CD8-positive, alpha-beta memory T cell (primary cell): ENCODE measurements at places on chromosomes 4 and X. TPM values are rescaled to one million over a fixed set of nuclear protein-coding genes. Genes with fewer than 3 reads are reported as not detected.

Gene CYLC1
- not detected for total RNA-seq

GRCh38 chr4:10730590-10730989, 46.0 kb upstream of the CLNK start:
- DNase-seq: no peak

DNA sequence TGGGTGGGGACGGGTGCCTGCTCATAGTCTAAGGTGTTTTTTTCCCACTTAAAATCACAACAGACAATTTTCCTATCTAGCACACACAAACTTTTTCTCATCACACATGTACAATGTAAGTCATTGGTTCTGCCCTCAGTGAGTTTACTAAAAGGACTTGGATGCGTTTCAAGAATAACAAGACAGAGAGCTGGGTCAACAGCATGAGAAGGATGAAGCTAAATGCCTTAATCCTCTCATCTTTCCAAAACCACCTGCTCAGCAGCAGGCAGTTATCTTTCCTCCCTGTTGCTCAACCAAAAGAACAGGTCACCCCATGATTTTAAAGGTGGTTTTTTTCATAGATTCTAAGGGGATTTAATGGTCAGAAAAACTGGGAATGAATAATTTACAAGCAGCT, 40.1 kb downstream of the OFD1 start:
- DNase-seq: no peak

- DNase-seq: no peak
Measured at GRCh38 chr4:1834047-1834775, 21.7 kb downstream of the LETM1 start.

DNA sequence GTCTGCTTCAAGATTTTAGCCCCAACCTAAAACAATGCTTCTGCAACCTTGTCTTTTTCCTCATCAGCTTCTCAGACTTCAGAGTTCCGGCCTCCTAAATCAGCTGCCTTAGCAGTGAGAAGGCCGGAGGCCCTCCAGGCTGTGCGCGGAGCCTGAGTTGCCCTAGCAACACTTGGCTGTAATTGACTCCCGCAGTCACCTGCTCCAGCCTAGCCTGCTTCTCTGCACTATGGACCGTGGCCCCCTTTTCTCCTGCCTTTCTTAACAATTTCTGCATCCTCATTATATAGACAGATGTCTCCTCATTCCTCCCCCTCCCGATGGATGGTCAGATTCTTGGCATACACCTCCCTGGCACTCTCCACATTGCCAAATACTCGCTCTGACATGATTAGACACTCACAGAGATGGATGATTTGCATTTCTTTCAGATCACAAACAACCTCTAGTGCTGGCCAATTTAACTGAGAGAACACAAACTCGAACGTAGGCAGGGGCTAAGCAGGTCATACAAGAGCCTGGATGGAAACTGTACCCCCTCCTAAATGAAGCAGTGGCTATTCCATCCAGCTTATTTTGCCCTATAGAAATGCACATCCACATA, 9.5 kb upstream of the HUWE1 start:
- no peak for DNase-seq

DNA sequence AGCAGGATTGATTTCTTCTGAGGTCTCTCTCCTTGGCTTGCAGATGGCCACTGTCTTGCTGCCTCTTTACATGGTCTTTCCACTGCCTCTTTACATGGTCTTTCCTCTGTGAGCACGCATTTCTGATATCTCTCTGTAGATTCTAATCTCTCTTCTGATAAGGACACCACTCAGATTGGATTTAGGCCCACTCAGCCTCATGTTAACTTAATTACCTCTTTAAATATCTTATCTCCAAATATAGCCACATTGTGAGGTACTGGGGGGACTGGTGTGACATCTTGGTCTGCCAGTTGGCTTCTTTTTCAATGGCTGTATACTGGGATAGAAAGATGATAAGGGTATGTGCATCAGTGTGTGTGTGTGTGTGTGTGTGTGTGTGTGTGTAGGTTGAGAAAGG, 153.7 kb downstream of the AWAT2 start:
- no peak for DNase-seq
